Endodermal cell (in vitro differentiated cells): ENCODE measurements at places on chromosomes 11 and 22.

DNA sequence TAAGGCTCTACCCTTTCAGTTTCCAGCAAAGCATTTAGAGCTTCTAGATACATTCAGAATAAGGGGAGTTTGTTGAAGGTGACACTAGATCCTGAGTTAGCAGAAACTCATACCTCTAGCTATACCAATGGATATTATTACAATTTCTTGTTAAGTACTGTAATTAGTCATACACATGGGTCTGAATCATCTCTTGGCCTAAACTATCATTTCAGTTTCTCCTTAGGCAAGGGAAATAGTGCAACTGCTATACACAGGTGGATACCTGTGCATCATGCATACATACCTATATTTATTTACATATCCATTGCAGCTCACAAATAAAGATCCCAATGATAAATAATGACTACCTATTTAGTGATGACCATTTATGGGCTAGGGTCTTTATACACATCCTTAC, 45.1 kb upstream of the PAX6 start:
- DNase-seq: no peak

DNA sequence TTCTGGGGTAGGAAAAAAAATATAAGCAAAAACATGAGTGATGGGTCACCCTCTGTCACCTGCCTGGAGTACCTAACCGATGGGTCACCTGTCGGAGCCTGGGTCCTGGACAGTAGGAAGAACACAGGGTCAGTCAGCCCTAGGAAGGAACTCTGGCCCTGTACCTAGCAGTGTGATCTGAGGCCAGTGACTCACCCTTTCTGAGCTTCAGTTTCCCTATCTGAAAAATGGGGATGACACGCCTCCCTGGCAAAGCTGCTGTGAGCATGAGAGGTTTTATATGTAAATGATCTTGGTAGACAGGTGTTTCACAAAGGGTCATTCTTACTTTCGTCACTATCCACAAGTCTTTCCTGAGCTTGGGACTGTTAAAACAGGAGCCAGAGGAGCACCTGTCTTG, 182.0 kb downstream of the ST3GAL4 start:
- no peak for DNase-seq

GRCh38 chr11:131737357-131737756, 366.9 kb downstream of the NTM start:
- no peak for DNase-seq

DNA sequence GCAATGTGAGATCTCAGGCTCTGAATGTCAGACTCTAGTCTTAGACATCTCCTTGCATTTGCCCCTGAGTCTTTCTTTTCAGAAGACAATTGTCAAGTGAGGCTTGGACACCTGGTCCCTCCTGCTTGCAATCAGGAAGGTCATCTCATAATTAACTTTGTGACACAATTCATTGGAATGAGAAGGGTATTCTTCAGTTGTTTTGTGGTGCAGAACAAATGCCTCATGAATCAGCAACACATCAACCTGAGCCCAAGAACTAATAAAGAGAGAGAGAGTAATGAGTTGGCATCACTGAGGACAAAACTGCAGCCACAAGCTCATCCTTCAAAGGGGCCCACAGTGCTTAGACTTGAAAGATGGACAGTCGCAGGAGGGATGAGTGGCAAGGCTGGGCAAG, 375.8 kb downstream of the INSC start:
- no peak for DNase-seq

GRCh38 chr11:107810875-107811274, 47.7 kb downstream of the SLC35F2 start:
- no peak for DNase-seq
